Breast epithelium (tissue), 4 donors: ENCODE measurements at places on chromosomes 4 and X. TPM values are rescaled to one million over a fixed set of nuclear protein-coding genes. Genes with fewer than 3 reads are reported as not detected.

GRCh38 chr4:150231107-150231770 is 153.0 kb downstream of the DCLK2 start:
- DNase-seq, result no peak
- H3K4me3 ChIP-seq, result no peak overlapping the region
- H3K27ac ChIP-seq, result no peak overlapping the region

GRCh38 chr4:159229164-159229563 is 126.3 kb downstream of the RAPGEF2 start:
- H3K36me3 ChIP-seq, result no peaks in the 10 kb centered on the region
- no peaks in the 10 kb centered on the region for H3K27me3 ChIP-seq
- H3K27ac ChIP-seq, result peak overlapping the region; percentile 49

- peak overlapping the region; percentile 68 for H3K27ac ChIP-seq
- H3K36me3 ChIP-seq, result no peaks in the 10 kb centered on the region
- H3K4me1 ChIP-seq, result no peaks in the 10 kb centered on the region
- DNase-seq, result no peak
- H3K4me3 ChIP-seq, result peak overlapping the region; percentile 71
- peaks cover 22% of the 10 kb centered on the region for H3K27me3 ChIP-seq
These were observed 1.0 kb upstream of the PIN4 start for GRCh38 chrX:72180539-72180938.

GRCh38 chr4:2072971-2073807 is 14.1 kb downstream of the NAT8L start:
- H3K27me3 ChIP-seq, result no peaks in the 10 kb centered on the region
- no peak overlapping the region for H3K4me3 ChIP-seq
- H3K4me1 ChIP-seq, result no peaks in the 10 kb centered on the region
- no peaks in the 10 kb centered on the region for H3K36me3 ChIP-seq
- no peak for DNase-seq
- H3K27ac ChIP-seq, result no peak overlapping the region

GRCh38 chrX:15170927-15171326 is 99.0 kb downstream of the ASB9 start:
- no peak overlapping the region for H3K27ac ChIP-seq
- no peaks in the 10 kb centered on the region for H3K27me3 ChIP-seq
- DNase-seq, result no peak
- H3K4me3 ChIP-seq, result no peak overlapping the region
- H3K36me3 ChIP-seq, result no peaks in the 10 kb centered on the region
- no peaks in the 10 kb centered on the region for H3K4me1 ChIP-seq

GRCh38 chr4:152087335-152087734 is 326.5 kb upstream of the GATB start:
- no peak overlapping the region for H3K27ac ChIP-seq
- H3K27me3 ChIP-seq, result no peaks in the 10 kb centered on the region
- DNase-seq, result no peak
- H3K4me1 ChIP-seq, result no peaks in the 10 kb centered on the region
- H3K36me3 ChIP-seq, result no peaks in the 10 kb centered on the region

CYTL1 gene
- total RNA-seq, result 0.44 TPM

DNA sequence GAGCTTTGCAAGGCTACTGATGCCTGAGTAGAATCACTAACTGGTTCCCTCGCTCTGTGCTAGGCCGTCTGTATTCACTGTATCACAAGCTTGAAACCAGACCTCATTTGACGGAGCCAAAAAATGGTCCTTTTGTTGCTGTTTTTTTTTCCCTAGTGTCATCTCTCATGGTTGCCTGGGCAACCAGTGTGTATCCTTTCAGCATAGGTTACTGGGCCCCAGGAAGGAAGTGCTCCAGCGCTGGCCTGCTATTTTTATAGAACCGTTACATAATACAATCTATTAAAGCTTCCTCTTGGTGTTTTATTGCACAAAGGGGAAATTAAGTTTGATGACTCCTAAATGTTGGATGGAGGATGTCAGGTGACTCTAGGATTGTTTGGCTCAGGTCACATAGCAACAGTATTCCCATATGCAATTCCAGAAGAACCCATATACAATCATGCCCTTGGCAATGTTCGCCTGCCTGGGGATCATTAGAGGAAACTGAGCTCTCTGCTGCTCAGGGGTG is 220.4 kb downstream of the SPRY1 start:
- H3K36me3 ChIP-seq, result no peaks in the 10 kb centered on the region
- H3K4me1 ChIP-seq, result no peaks in the 10 kb centered on the region
- H3K27ac ChIP-seq, result peak overlapping the region; percentile 23

DNA sequence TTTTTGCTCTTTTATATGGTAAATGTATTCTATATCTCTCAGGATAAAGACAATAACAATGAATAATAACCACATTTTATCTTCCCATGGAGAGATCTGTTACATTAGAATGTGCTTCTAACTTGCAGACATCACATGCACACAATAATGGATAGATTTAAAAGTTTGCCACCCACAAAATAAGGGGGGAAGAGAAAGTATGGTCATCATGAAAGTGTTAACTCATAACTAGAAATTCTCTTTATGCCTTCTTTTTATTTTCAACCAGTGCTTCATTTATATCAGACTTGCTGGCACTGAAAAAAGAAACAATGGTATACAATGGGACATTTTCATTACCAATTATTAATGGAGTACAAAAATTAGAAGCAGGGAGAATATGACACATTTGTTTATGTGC is 470.0 kb downstream of the FAT4 start:
- H3K4me3 ChIP-seq, result no peak overlapping the region
- no peaks in the 10 kb centered on the region for H3K36me3 ChIP-seq
- H3K4me1 ChIP-seq, result no peaks in the 10 kb centered on the region
- H3K27me3 ChIP-seq, result no peaks in the 10 kb centered on the region
- no peak overlapping the region for H3K27ac ChIP-seq
- DNase-seq, result no peak

FAM13A gene
- total RNA-seq, result 55.7 TPM

DNA sequence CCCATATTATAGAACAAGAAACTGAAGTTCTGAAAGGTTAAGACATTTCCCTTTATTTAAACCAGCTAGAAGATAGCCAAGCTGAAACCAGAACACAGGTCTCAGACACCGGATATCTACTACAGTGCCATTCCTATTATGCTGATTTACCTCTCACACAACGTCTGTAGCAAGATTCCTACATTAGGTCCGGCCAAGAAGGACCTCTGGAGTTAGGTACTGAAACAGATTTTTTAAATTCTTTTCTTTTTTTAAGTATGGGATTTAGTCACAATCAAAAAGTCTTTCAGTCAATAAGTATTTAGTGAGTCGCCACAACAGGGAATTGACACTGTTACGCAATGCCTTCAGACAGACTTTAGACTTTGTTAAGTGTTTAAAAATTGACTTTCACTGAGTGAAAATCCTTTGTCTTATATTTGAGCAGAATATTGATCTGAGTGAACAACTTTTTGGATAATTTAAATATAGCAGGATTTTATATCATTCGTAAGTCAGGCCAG is 26.5 kb upstream of the SPANXN4 start:
- DNase-seq, result no peak
- no peaks in the 10 kb centered on the region for H3K4me1 ChIP-seq
- H3K36me3 ChIP-seq, result no peaks in the 10 kb centered on the region
- peaks cover 4% of the 10 kb centered on the region for H3K27me3 ChIP-seq
- H3K4me3 ChIP-seq, result no peak overlapping the region

GRCh38 chr4:148017801-148018200 is 285.9 kb downstream of the ARHGAP10 start:
- H3K4me3 ChIP-seq, result no peak overlapping the region
- no peaks in the 10 kb centered on the region for H3K4me1 ChIP-seq
- no peaks in the 10 kb centered on the region for H3K27me3 ChIP-seq
- H3K36me3 ChIP-seq, result no peaks in the 10 kb centered on the region
- H3K27ac ChIP-seq, result peak overlapping the region; percentile 73
- DNase-seq, result no peak

DNA sequence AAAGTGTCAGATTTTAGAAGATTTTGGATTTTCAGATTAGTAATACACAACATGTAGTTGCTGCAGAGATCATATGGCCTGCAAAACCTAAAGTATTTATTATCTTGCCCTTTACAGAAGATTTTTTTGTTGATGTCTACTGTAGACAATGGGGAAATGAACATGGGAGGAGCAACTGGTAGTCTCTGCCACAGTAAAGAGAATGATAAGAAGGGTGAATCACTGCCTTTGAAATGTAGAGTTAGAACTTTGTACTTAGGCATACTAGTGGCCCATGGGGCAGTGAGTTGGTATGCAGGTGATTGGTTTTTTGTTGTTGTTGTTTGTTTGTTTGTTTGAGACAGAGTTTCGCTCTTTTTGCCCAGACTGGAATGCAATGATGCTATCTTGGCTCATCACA is 50.1 kb downstream of the GAB1 start:
- no peaks in the 10 kb centered on the region for H3K27me3 ChIP-seq
- H3K4me3 ChIP-seq, result no peak overlapping the region
- no peak overlapping the region for H3K27ac ChIP-seq
- no peak for DNase-seq

DNA sequence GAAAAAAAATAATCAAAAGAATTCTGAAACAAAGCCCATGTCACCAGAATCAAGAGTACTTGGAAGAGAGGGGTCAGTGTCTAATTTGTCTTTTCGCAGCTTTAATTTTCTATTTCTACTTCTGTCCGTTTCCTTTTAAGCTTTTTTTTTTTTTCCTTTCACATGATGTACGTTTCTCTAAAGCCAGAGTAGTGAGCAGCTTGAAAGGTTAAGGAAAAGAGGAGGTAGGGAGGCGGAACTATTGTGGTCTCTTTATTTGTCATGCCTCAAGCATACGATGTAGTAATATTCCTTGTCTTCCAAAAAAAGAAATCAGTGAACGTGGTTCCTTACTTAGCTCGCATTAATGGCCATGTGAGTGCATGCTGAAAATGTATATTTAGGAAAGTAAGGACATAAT is 311.5 kb downstream of the TENM3 start:
- H3K4me1 ChIP-seq, result no peaks in the 10 kb centered on the region
- no peaks in the 10 kb centered on the region for H3K36me3 ChIP-seq
- no peak overlapping the region for H3K27ac ChIP-seq

DNA sequence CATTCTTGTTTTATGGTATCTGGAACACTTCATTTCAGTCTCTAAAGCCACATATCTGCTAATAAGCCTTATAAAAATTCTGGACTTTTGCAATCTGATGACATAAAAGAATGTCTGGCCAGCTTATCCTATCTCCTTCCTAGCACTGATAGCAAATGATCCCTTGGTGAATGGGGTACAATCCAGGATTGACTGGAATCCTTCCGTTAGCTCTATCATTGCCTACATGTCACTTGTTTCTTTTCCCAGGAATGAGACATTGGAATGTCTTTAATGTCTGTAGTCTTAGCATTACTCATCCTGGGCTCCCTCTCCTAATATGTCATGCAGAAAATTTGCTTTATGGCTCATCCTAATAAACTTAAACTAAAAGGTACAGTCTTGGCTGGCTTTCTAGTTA is 14.8 kb upstream of the PABPC4L start:
- no peaks in the 10 kb centered on the region for H3K36me3 ChIP-seq
- no peak overlapping the region for H3K4me3 ChIP-seq
- H3K27ac ChIP-seq, result no peak overlapping the region
- no peaks in the 10 kb centered on the region for H3K4me1 ChIP-seq
- no peaks in the 10 kb centered on the region for H3K27me3 ChIP-seq

GRCh38 chrX:2220829-2221567 is 279.8 kb downstream of the DHRSX start:
- no peaks in the 10 kb centered on the region for H3K4me1 ChIP-seq
- no peaks in the 10 kb centered on the region for H3K27me3 ChIP-seq
- H3K4me3 ChIP-seq, result no peak overlapping the region
- DNase-seq, result no peak
- H3K36me3 ChIP-seq, result no peaks in the 10 kb centered on the region

DNA sequence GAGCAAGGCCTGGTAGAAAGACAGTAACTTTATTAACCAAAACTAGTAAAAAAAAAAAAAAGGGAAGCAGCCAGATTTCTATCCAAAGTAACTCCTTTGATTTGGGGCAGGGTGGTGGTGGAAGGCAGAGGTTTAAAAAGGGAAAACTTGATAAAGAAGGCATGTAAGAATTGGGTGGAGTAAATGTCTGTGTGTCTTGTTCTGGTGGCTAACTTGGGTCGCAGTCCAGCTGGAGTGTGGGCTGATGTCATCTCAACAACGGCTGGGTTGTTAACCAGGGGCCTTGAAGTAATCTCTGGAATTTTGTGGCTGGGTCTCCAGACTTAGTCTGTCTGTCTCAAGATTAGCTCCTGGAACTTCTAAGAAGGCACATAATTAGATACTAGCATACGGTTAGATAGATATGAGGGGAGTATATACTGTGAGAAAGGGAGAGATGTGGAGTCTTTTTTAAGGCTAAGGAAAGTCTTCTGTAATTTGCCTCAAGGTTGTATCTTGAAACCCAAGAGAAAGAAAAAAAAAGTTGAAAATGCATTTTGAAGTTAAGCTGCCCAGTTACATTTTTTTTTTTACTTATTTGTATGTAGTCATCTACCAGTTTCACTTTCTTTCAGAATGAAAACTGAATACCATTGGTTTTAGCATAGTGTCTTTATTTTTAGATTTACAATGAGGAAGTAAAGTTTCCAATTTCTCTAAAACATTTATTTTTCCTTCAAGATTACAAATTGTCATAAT is 48.3 kb downstream of the MTHFD2L start:
- H3K4me3 ChIP-seq, result no peak overlapping the region
- no peak for DNase-seq
- no peaks in the 10 kb centered on the region for H3K27me3 ChIP-seq
- no peaks in the 10 kb centered on the region for H3K4me1 ChIP-seq
- no peak overlapping the region for H3K27ac ChIP-seq

MAGEA4 gene
- total RNA-seq, result not detected

HS6ST2 gene
- total RNA-seq, result 0.32 TPM

DNA sequence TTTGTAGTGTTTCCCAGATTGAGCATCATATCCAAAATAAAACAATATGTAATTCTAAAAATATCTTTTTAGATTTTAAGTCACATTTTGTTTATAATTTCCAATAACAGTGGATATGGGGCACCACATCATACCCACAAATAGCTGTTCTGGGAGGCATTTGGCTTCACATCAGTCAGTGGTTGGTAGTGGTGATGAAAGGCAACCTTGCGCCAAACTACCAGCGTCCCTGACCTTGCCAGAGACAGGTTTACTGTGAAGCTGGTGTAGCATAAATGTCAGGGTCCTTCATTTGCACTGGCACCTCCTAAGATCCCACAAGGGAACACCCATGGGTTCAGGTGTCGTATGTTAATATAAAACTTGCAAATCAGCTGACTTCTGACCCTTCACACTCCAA is 222.2 kb downstream of the DCTD start:
- DNase-seq, result no peak
- H3K27ac ChIP-seq, result no peak overlapping the region
- H3K27me3 ChIP-seq, result no peaks in the 10 kb centered on the region
- no peaks in the 10 kb centered on the region for H3K4me1 ChIP-seq
- H3K36me3 ChIP-seq, result no peaks in the 10 kb centered on the region

- H3K36me3 ChIP-seq, result no peaks in the 10 kb centered on the region
- H3K27ac ChIP-seq, result no peak overlapping the region
- no peak for DNase-seq
- no peaks in the 10 kb centered on the region for H3K4me1 ChIP-seq
- H3K27me3 ChIP-seq, result no peaks in the 10 kb centered on the region
These were observed 18.4 kb upstream of the SEL1L3 start for GRCh38 chr4:25881193-25881592.

CLGN gene
- total RNA-seq, result 5.2 TPM

CXCL9 gene
- 2.7 TPM for total RNA-seq

GRCh38 chrX:141904262-141904661 is 568 bp downstream of the MAGEC1 start:
- DNase-seq, result no peak
- H3K27me3 ChIP-seq, result no peaks in the 10 kb centered on the region
- H3K4me1 ChIP-seq, result no peaks in the 10 kb centered on the region
- H3K36me3 ChIP-seq, result no peaks in the 10 kb centered on the region
- H3K27ac ChIP-seq, result no peak overlapping the region

GATA1 gene
- total RNA-seq, result not detected

- no peaks in the 10 kb centered on the region for H3K36me3 ChIP-seq
- no peak overlapping the region for H3K27ac ChIP-seq
- no peak overlapping the region for H3K4me3 ChIP-seq
- no peak for DNase-seq
- no peaks in the 10 kb centered on the region for H3K4me1 ChIP-seq
These were observed 48.4 kb upstream of the RPS6KA3 start for GRCh38 chrX:20315140-20315539.

CSN1S1 gene
- 2.9 TPM for total RNA-seq
